ENCODE measurements at places on chromosomes 2 and 18.

DNA sequence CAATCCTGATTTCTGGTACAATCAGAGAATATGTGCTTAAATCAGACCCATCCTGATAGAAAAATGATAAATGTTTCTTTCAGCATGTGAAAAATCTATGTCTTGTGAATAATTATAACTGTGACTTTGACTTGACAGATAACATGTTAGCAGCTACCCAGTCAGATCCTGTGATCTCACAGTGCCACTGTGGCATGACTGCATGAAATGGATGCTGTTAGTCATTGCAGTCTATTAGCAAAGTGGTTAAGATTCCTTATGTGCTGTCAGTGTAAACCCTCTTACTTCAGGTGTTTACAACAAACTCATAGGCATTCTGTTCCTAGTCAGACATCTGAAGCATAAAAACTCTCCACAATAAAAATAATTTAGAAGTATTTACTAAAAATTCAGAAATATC lies 244.6 kb upstream of the RND3 start:
- DNase-seq, result no peak

DNA sequence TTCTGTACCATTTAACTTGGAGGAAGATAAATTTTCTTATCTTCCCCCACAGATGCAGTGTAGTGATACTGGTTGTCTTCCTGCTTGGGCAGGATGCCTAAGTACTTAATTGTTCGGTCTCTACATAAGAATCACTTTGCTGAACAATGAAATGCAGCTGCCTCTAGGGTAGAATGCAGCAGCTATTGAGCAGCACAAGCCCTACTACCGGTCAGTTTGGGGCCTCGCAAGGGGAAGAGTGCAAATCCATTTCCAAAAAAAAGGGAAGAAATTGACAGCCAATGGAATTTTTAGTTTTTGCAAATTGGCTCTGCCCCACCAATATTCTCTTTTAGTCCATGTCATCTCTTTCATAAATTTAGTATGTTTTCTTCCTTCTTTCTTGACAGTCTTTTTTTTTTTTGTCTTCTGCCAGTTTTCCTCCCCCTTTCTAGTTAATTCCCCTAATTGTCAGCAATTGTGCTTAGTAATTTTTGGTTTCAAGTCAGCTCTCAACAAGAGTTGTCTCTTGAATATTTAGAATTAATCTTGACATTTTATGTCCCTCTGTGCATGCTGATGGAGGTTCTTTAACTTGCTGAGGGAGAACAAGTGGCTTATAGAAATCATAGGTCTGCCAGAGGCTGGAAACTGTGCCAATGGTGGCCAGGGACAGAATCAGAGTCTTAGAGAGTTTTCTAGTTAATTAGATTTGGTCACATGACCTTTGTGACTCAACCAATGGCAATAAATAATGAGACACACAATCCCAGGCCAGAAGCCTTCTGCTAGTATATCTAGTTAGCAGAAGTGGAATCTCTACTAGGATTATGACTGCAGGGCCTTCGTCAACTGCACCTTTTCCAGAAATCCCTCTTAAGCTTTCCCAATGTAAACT lies 270.0 kb downstream of the CTNNA2 start:
- no peak for DNase-seq

DNA sequence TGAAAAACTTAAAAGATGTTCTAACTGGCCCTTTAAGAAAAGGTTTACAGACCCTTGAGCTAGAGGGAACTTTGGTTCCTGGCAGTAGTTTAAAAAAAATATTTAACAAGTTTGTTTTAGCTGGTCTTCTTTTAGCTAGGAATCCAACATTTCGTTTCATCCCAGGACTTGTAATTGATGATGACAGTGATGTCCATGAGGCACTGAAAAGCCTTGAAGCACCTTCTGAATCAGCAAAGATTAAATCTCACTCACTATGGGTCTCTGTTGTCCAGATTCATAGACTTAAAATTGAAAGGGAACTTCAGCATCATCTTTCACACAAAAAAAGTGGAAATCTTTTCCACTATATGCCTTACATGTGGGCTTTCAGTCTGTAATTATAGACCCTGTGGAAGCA lies 102.9 kb upstream of the ETAA1 start:
- DNase-seq, result no peak

- no peak for DNase-seq
These were observed 65.3 kb downstream of the C1D start for GRCh38 chr2:67997528-67997900.

DNA sequence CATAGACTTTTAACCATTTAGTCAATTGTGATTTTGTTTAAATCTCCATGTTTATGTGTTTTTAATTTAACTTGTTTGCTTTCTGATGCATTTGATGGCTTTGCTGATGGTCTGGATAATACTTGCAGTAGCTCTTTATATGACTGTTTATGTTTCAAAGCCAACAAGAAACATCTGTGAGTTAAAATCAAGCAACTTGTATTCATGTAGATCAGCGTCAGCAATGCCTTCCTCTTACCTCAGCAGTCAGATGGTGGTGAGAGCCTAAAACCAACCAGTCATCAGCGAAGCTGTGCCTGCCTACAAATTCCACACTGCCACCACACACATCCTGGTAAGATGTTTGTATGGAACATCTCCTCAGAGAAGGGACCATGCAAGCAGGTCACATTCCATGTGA lies 231.9 kb downstream of the PTGR3 start:
- DNase-seq, result no peak

- no peak for DNase-seq
These were observed 182.9 kb downstream of the MYO1B start for GRCh38 chr2:191428141-191428540.

DNA sequence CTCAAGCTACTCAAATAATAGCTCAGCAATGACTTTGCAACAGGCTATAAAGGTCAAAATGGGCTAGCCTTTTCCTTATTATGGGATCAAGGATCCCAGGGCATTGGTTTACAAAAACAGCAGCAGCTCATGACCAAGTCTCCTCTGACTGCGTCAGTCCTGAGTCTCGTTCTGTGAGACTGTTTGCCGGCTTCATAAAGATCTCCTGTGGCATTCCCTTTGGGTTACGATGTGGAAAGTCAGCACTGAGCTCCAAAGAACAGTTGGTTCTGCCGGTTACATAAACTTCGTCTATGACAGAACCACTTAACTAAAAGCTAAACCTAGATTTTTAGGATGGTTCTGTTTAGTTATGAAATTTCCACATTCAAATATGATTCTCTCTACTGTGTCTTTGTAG lies 674.9 kb downstream of the ZEB2 start:
- DNase-seq, result no peak

- DNase-seq, result no peak
These were observed 22.3 kb downstream of the DNAH7 start for GRCh38 chr2:196046123-196046917.

- no peak for DNase-seq
These were observed 1.5 kb downstream of the ACKR3 start for GRCh38 chr2:236571145-236571544.

DNA sequence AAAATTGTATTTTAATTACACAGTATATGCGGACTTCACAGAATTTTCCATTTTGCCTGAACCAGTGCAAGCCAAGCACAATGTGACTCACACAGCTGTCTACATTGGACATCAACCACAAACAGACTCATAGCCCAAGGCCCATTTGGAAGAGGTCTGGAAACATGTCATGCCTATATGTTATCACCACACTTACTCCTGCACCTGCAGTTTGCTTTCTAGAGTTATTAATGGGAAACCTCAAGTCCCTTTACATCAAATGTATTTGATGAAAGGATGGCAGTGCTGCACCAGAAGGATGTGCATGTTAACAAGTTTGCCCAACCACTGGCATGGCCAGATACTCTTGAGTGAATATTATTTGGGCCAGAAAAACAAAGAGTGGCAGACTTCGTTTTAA lies 548.9 kb upstream of the CDH2 start:
- DNase-seq, result no peak

DNA sequence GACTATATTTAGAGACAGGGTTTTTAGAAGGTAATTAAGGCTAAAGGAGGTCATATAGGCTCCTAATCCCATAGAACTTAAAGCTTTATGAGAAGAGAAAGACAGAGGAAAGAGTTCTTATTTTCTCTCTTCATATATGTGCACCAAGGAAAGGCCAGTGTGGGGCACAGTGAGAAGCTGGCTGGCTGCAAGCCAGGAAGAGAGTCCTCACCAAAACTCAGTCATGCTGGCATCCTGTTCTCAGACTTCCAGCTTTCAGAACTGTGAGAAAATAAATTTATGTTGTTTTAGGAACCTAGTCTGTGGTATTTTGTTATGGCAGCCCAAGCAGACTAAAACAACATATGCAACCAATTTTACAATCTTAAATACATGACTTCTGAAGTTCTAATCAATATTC lies 31.5 kb upstream of the ATIC start:
- DNase-seq, result no peak

GRCh38 chr2:169002161-169002738 lies 28.9 kb downstream of the ABCB11 start:
- DNase-seq, result no peak

DNA sequence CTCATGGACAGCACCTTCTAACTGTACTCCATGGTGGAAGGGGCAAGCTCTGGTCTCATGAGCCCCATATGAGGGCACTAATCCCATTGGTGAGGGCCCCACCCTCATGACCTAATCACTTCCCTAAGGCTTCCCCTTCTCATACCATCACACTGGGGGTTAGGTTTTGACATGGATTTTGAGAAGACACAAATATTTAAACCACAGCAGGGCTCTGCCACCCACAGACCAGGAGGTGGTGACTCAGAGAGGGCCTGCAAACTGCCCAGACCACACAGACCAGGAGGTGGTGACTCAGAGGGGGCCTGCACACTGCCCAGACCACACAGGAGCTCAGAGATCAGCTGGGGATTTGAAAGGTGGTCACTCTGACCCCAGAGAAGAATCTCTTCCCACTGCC lies 222.0 kb downstream of the KLHL29 start:
- DNase-seq, result no peak

DNA sequence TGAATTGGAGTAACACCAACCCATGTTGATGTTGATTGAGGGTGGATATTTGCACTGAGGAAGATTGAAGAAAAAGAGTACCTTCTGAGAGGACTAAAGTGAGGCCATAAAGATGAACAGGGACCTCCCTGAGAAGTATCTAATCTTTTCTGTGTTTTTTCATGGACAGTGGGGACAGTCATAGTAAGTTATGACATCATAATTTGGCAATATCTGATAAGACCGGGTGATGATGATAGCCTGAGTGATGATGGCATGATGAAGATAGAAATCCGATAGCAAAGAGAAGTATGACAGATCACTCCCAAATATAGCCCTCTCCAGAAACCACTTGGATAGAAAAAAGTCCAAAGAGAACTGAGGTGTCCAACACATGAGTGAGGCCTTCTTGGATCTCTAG lies 2.2 kb upstream of the ATP5MC3 start:
- DNase-seq, result no peak

GRCh38 chr2:168191955-168192785 lies 55.2 kb downstream of the STK39 start:
- DNase-seq, result no peak

GRCh38 chr2:158677542-158677941 lies 117.6 kb upstream of the DAPL1 start:
- DNase-seq, result no peak

DNA sequence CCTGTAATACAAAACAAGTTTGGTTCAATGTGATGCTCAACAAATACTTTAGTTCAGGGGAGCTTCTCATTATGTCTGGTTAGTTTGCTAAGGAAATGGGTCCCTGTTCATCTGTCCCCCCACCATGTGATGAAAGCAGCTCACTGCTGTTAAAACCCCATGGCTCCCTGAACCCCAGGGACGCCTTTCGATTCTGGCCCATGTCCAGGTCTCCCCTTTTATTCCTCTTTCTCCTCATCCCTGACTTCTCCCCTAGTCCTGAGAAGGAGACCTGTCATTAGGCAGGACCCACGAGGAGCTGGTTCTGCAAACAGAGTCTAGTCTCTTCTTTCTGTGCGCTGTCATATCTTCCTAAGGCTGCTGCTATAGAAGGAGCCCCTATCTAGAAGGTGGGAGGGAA lies 213.3 kb upstream of the OSR1 start:
- no peak for DNase-seq

DNA sequence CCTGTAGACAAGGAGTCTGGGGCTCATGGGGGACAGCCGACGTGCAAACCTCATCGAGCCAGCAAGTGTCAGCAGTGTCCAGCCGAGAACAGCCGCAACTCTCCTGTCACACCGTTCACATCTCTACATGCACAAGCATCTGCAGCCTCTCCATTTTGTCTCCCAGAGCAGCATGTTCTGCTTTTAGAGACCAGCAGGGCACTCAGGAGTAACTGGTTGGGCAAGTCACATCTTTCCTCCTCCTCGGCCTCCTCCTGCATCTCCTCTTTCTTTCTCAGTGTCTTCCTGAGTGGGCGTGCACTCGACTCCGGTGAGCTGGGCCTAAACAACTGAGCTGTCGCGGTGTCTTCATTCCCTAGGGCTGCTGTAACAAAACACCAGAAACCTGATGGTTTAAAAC lies 249.9 kb downstream of the SH3BP4 start:
- peak; percentile 8 for DNase-seq

- no peak for DNase-seq
These were observed 62.3 kb downstream of the ESCO1 start for GRCh38 chr18:21538230-21538629.

DNA sequence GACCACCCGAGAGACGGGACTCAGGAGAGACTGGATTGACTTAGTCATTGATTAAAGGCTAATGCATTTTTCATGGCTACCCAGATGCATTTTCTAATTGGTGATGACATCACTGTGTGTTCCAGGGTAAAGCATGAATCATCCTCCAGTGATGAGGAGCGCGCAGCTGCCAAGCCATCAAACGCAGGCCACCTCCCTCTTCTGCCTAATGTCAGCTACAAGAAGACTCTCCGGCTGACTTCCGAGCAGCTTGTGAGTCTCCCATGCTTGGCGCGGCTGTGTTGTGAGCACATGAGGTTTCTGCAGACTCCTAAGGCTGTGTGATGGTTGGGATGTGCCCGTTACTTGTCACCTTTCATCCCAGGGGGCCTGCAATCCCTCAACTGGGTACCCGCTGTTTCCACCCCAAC lies 56.4 kb downstream of the LPIN1 start:
- no peak for DNase-seq

- peak; percentile 9 for DNase-seq
These were observed 5.8 kb upstream of the MEIS1 start for GRCh38 chr2:66428986-66429612.

DNA sequence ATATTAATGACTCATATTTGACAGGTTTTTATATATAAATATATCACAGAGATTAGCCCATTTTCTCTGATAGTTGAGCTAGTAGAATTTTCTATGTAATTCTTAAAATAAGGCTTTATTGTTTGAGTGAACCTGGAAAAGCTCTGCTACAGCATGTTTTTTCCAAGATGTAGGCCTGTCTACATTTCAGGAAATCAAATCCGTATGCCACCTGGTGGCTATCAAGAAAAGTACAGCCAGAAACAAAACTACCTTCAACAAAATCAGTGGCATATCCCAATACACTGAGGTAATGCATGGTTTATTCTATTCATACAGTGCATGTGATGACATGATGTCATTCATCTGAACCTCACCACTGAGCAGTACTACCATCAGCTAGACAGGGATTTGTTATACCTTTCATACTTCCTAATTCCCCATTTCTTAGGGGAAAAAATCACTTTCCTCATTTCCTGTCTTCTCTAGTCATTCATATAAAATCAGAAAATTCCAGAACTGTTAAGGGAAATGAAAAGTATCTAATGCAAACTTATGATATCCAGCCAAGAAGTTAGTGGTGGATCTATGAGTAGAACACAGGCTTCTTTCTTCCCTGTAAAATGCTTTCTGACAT lies 310.4 kb upstream of the SYT4 start:
- DNase-seq, result peak; percentile 16
